ENCODE measurements at places on chromosomes 3 and 15.

GRCh38 chr15:80310776-80311175 is 58.8 kb upstream of the CTXND1 start:
- no peak for DNase-seq

DNA sequence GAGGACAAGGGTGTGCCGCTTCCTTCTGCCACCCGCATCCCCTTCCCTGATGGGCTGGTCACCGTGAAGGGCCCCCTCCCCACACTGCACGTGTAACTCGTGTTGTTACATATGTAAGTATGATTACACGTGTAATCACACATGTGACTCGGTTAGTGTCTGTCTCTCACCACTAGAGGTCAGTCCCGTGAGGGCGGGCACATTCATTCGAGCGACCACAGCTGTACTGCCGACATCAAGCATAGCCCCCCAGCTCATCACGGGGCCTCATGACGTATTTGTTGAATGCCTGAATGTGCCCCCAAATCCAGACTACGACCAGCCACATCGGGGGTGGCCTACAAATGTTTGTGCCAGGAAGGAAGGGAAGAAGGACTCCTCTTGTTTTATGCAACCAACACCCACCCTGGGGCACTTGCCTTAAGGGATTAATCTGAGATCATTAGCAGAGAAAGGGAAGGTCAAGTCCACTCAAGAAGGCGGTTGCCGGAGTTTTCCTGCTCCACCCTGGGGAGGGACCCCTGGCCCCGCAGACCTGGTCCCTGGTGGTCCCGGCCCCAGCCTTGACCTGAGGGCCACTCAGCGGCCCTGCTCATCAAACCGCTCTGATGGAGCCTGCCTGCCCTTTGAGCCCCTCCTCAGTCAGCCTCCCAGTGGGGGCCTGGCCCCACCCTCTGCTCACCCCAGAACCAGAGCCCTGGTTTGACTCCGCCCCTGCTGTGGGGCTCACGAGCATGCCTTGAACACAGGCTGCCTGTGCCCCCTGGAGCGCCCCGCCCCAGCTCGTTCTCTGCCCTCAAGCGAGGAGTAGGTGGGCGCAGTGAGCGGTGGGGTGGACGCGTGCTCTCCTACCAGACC is 52.8 kb downstream of the RGMA start:
- DNase-seq: no peak

- DNase-seq: peak; percentile 99
Measured at GRCh38 chr3:174439331-174440252, 419.5 kb upstream of the NAALADL2 start.

DNA sequence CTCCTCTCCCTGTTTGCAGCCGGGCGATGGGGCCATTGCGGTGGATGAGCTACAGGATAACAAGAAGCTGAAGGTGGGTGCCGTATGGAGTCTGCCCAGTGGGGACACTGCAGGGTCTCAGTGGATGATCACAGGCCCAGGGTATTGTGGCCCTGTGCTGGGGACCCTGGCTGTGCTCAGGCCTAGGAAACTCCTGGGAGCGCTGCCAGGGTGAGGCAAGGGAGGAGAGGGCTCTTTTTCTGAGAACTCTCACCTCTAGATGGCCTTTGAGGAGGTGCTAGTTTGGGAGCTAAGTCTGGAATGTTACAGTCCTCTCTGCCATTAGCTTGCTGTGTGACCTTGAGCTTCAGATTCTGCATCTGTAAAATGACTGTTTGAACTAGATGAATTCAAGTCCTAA is 16.4 kb downstream of the SLC24A1 start:
- DNase-seq: no peak

DNA sequence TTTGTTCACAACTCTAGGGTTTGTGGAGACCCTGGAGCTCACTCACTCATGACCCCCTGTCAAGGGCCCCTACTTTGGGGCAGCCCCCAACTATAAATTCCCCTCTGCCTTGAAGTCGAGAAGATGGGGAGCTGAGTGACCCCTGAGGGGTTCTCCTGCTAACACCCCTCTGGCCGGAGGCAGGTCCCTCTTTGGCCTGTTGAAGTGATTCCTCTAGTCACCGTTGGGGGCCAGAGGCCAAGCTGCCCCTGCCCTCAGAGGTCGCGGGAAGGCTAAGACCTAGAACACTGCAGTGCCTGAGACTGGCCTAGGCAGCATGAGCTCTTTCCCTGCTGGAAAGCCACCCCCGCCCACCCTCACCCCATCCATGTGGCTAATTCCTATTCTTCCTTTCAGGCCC is 15.4 kb upstream of the SKOR1 start:
- DNase-seq: no peak

GRCh38 chr3:147431751-147432150 is 22.6 kb downstream of the ZIC1 start:
- peak; percentile 59 for DNase-seq

GRCh38 chr3:184169896-184170875 is 4.5 kb upstream of the AP2M1 start:
- no peak for DNase-seq

- DNase-seq: no peak
Measured at GRCh38 chr15:29724026-29724425, 98.2 kb downstream of the TJP1 start.

- no peak for DNase-seq
Measured at GRCh38 chr15:29678504-29679034, 143.7 kb downstream of the TJP1 start.

DNA sequence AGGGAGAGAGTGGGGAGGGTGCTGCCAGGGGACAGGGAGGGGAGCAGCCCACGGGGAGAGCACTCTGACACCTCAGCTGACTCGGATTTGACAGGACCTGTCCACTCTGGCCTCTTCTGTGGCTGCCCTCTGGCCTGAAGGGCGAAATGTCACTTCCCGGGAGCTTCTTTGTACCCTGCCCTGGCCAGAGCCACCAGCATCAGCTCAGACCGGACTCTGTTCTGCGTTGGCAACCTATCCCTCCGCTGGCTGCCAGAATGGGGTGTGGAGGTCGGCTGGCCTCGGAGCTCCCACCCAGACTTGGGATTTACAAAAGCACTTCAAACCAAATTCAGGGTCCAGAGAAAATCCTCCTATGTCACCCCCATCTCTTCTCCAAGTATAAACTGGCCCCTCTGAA is 336.7 kb upstream of the FRG2C start:
- no peak for DNase-seq

- DNase-seq: no peak
Measured at GRCh38 chr3:48984663-48985062, 5.4 kb upstream of the P4HTM start.

DNA sequence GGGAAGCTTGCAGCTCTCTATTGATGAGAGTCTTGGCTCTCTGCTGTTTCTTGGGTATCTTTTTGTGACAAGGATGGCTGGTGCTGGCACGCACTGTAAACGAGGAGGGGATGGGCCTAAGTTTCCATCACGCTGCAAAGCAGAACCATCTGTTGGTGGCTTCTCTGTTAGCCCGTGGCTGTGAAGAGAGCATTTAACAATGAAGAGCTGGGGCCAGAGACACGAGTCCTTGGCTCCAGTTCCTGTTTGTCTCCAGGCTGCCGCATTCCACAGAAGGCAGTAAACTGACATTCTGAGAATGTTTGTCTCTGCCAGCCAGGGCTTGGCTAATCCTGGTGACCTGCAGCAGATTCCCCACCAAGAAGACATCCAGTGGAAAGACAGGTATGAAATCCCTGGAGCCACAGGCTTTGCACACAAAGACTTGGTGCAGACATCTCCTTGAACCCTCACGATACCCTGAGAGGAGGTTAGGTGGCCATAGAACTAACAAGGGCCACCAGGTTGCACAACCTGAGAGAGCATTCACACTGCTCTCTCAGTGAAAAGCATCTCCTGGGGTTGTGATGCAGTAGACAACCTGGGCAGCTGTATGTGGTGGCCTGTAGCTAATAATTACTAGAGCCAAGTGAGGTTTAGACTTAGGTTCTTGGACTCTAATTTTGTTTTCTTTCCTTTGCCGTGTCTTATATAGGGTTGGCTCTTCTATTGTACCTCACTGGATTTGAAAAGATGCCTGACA is 130.9 kb downstream of the ASB7 start:
- DNase-seq: peak; percentile 81

GRCh38 chr3:63355809-63356208 is 77.7 kb downstream of the SYNPR start:
- no peak for DNase-seq

DNA sequence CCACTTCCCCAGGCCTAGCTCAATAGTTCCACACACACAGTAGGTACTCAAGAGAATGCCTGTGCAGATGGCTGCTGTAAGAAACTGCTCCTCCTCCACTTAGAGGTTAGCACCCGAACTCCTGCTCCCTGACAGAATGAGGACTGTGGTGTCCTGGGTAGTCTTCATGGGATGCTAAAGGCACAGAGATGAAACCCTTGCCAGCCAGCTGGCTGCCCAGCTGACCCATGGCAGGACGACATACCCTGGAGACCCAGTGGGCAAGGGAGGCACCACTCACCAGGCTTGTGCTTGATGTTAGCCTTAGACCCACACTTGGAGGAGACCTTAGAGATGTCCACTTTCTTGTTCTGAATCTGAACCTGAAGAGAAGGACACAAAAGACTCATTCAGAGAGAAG is 54.2 kb downstream of the DHX30 start:
- no peak for DNase-seq

GRCh38 chr3:39396690-39397089 is 9.8 kb upstream of the RPSA start:
- DNase-seq: no peak

- no peak for DNase-seq
Measured at GRCh38 chr3:44968447-44968858, 7.5 kb downstream of the ZDHHC3 start.

GRCh38 chr3:189806171-189806951 is 175.2 kb downstream of the TP63 start:
- no peak for DNase-seq

- no peak for DNase-seq
Measured at GRCh38 chr3:67048067-67048714, 50.1 kb downstream of the KBTBD8 start.

DNA sequence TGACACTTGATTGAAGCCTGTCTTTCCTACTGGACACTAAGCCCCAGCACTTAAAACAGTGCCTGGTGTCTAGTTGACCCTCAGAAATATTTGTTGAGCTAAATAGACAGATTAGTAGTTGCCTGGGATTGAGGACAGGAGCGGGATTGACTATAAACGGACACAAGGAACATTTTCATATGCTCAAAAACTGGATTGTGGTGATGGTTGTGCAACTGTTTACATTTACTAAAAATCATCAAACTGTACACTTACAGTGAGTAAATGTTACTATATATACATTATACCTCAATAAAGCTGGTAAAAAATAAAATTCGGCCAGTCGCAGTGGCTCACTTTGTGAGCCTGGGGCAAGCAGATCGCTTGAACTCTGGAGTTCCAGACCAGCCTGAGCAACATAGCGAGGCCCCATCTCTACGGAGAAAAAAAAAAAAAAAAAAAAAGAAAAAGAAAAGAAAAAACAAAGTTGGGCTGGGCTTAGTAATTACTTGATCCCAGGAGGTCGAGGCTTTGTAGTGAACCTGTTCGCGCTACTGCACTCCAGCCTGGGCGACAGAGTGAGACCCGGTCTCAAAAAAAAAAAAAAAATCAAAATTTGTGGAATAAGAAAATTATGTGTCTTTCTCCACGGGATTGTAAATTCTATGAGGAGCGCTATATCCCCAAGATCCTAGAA is 632 bp upstream of the IDH3A start:
- no peak for DNase-seq

GRCh38 chr15:94417501-94418293 is 186.3 kb downstream of the MCTP2 start:
- no peak for DNase-seq

DNA sequence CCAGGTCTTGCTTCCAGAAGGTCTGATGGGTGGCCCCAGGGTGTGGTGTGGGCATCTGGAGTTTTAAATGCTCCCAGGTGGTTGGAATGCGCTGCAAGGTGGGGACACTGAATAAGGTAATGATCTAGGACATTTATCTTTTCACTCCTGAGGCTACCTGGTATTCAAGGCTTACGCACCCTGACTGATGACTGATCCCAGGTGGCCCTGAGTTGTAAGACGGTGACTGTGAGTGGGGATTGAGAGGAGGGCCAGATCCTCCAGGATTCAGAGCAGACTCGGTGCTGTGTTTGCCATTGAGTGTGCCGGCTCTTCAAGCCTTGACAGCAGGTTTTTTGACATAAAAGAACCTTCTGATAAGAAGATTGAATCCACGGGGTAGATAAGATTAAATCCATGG is 40.3 kb downstream of the SLC6A20 start:
- no peak for DNase-seq

GRCh38 chr15:67125589-67126502 is 60.4 kb downstream of the SMAD3 start:
- DNase-seq: peak; percentile 98

DNA sequence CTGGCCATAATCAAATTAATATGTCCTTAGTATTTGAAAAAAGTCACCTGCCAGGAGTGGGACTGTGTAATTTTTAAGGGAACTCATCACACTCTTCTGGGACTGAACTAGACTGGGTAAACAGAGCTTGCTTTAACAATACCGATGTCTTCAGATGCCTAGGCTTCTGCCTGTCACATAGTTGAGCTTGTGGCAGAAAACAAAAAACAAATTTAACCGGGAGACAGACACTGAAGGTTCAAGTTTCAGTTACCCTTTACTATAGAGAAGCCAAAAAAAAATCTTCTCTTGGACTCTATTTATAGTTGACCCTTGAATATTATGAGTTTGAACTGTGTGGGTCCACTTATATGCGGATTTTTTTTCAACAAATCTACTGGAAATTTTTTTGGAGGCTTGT is 10.8 kb downstream of the PPP1R2 start:
- DNase-seq: no peak

GRCh38 chr3:120684896-120685295 is 2.9 kb upstream of the HGD start:
- no peak for DNase-seq

- peak; percentile 4 for DNase-seq
Measured at GRCh38 chr3:165185707-165186327, 10.4 kb downstream of the SLITRK3 start.

DNA sequence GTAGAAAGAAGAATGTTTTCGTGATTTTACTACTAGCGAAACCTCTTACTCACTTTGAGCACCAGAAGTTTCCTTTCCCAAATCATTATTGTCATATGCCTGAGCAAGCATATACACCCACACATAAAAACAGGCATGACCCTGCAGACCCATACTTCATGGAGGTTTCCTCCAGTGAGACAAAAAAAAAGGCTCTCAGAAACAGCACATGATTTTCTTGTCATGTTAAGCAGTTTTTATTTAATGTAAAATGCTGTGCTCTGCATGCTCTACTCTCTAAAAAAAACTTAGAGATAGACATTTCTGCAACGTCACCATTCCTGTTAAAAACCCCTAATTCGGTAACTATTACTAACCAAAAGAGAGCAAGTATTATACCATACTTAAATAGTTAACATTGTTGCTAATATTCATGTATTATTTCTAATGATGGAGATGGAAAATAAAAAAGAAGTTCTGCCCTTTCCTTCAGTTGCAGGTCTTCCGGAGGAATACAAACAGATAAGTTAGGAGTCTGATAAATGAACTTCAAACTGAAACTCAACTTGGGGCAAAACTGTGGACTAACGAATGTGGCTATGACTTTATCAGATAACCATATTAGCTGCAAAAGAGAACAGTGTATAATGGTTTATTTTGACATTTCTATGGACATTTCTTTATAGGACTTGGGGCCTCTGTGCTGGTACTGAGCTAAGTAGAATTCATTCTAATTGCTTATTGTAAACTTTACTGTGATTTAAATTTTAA is 15.9 kb downstream of the CD200R1 start:
- DNase-seq: no peak

Measured in AG09309 (cell line).